ENCODE measurements at places on chromosomes 2 and 18.

- DNase-seq = no peak
Measured at GRCh38 chr2:73859721-73860586, 31.2 kb downstream of the STAMBP start.

DNA sequence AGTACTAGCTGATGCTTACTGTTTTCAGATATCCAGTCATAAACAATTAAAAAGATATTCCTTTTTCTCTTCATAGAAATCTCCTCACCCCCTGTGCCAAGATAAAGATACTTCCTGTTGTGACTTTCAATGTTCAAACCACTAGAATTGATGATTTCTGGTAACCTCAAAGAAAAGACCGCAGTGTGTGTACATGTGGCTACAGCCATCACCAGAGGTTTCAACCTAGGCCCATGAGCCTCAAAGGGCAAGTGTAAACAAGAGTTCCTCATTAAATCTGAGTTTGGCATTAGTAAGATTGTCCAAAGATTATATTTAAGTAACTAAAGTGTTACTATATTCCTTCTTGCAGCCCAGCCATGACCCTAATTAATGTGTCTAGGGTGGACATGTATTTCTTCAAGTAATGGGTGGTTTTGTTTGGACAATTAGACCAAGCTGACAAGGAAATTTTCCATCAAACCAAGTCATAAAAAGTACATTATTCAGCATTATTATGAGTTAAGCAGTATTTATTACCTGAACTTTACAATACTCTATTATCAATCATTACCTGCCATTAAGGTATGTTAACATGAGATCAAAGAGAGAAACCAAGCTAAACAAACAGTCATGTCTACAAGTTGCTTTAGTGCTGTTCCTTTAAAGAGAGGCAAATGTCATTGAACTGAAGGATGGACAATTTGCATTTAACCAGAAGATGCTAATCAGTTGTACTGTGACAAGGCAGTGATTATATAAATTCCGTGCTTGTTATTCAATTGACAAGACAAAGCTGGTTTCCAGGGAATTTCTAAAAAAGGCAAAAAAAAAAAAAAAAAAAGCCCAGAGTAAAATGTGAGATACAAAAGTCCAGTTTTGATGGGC is 382.7 kb downstream of the LNPK start:
- no peak for DNase-seq

DNA sequence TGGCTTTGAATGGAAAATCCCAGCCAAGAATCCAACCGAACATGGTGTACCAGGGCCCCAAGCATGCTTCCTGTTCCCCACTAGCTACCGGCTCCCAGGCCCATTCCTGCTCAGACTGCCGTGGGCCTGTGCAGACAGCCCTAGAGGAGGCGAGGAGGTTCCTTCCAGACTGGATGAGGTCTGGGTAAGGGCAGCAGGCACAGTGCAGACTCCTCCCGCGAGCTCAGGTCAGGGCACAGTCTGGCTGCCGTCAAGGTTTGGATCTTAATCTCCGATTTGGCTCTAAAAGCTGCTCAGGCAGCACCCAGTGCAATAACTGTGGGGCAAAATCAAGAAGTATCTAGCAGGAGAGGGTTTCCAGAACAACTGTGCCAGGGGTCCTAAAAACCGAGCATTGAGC is 19.3 kb upstream of the TTR start:
- no peak for DNase-seq

DNA sequence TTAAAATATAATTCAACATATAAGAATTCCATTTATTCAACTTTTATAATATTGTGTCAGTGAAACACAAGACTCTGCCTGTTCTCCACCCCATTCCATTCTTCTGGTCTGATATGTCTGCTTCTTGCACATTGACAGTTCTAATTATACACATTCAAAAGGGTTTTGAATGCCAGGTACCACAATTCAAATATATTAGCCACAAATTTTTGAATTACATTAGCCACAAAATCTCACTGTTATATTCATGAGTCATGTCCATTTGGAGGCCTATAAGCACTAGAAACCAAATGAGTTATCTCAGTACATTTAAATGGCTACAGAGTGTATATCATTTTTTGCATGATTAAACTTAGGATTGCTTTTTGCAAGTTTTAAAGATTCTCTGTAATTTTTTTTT is 72.1 kb downstream of the CCDC150 start:
- no peak for DNase-seq

GRCh38 chr2:59077026-59077725 is 836.1 kb upstream of the FANCL start:
- DNase-seq = no peak

DNA sequence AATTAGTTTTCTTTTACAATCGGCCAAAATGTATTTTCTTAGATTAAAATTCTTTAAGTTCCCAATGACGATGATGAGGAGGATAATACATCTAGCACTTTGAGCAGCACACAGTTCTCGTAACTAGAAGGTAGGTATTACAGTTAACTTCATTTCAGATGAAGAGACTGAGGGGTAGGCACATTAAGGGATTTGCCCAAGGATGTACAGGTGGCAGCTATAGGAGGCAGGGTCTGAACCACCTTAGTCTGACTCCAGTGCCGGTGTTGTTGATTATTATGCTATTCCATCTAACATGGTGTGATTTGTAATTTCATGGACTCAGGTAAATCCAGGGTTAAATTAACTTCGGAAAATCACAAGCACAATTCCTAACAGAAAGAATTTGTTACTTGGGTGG is 1.1 kb downstream of the CD28 start:
- no peak for DNase-seq

DNA sequence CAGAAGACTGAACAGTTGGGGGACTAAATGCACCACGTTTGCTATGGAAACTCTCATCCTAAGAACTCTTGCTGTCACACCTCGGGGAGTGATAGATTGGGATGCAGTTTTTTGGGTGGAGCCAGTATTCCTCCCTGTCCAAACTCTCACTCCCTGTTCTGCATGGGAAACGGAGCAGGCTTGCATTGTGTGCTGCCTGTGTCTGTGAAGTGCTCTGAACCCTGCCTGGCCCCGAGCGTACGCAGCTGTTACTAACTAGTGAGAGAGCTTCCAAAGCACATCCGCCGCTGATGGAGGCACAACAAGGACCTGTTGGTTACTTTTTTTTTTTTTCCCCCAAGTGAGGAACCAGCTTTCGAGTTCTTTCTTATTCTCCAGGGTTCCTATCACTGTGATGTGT is 195.5 kb downstream of the ANAPC1 start:
- no peak for DNase-seq

DNA sequence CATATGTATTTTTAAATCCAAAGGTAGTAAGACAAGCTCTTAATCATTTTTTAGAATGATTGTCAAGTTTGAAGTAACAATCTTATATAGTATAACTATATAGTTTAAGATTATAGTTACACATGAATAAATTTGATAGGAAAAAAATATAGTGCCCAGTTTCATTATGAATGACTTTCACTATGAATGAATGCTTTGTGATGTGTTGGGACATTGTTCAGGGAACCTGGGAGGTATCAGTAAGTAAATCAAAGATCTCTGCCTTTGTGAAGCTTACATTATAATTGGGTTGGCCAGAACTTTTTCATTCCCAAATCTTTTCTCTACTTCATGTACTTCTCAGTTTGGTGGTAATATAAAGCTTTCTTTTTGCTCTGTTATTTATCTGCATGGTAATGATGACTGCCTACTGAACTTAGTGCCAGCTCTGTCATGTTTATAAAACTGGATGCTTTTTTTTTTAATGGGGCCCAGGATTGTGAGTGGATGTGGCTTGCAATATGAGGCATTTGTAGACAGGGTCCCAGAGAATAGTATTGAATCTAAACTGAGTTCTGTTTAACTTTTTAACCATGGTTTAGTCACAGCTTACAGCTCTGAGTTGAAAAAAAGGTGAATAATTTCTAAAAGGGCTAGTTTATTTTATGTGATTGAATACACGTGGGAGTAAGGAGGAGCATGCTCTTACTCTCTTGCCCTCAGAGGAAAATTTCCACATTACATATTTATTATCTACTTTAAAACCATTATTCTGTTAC is 23.3 kb downstream of the GLS start:
- no peak for DNase-seq

DNA sequence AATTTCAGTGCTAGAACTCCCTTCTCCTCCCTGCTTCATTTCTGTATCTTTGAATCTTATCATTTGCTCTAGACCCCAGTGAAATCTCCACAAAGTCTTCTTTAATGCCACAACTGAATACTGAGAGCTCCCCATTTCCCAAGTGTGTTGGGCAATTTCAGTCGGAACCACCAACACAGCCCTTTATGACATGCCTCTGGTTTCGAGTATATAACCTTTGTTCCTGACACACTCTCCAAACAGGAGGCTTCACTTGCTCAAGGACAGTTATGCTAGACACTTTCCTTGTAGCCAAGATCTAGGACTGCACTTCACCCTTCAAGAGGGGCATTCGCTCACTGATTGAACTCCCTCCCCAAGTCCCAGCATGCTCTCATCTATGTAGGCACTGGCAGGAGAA is 18.6 kb upstream of the TTR start:
- DNase-seq = no peak
